Smooth muscle cell of trachea (primary cell): ENCODE measurements at places on chromosomes 2 and 18. TPM values are rescaled to one million over a fixed set of nuclear protein-coding genes. Genes with fewer than 3 reads are reported as not detected.

TRIP12 gene
- 254 and 282 TPM in 2 replicates for total RNA-seq

PTPRN gene
- total RNA-seq, result 3.6 and 23.8 TPM in 2 replicates

PLEK gene
- under 0.01 TPM in 1 of 2 replicates, not detected in the other for total RNA-seq

CCDC141 gene
- total RNA-seq, result under 0.01 and 0.29 TPM in 2 replicates

LYG1 gene
- 0.17 and 0.73 TPM in 2 replicates for total RNA-seq

PPIG gene
- 28.9 and 31.9 TPM in 2 replicates for total RNA-seq

ABHD1 gene
- under 0.01 and 0.15 TPM in 2 replicates for total RNA-seq

C1QL2 gene
- total RNA-seq, result not detected in 2 replicates

CNDP2 gene
- total RNA-seq, result 54.3 and 83.2 TPM in 2 replicates

ABCB11 gene
- total RNA-seq, result under 0.01 TPM in 1 of 2 replicates, not detected in the other

MTCL1 gene
- total RNA-seq, result 37.8 and 80.1 TPM in 2 replicates
